Aorta (tissue), 5 donors: ENCODE measurements at places on chromosomes 4 and X. TPM values are rescaled to one million over a fixed set of nuclear protein-coding genes. Genes with fewer than 3 reads are reported as not detected.

- no peaks in the 10 kb centered on the region for H3K27me3 ChIP-seq
- no peak overlapping the region for H3K4me3 ChIP-seq
- H3K4me1 ChIP-seq = no peaks in the 10 kb centered on the region
- no peaks in the 10 kb centered on the region for H3K36me3 ChIP-seq
- DNase-seq = no peak
Observed at GRCh38 chr4:60422439-60422838, 777.7 kb upstream of the ADGRL3 start.

- no peaks in the 10 kb centered on the region for H3K27me3 ChIP-seq
- no peaks in the 10 kb centered on the region for H3K36me3 ChIP-seq
- no peak overlapping the region for H3K4me3 ChIP-seq
- DNase-seq = no peak
- no peaks in the 10 kb centered on the region for H3K4me1 ChIP-seq
Observed at GRCh38 chr4:86294883-86295282, 65.0 kb downstream of the MAPK10 start.

S100G gene
- not detected for polyA plus RNA-seq

ADH6 gene
- 0.36 TPM for polyA plus RNA-seq
